ENCODE measurements at places on chromosomes 6 and 20. TPM values are rescaled to one million over a fixed set of nuclear protein-coding genes. Genes with fewer than 3 reads are reported as not detected.
A peak's percentile ranks its signal among the peaks of the same experiment; 100 is the strongest.

DLL1 gene
- total RNA-seq = 2.6 TPM

BTNL2 gene
- total RNA-seq = not detected

FAM83D gene
- total RNA-seq = 14.5 TPM

NEURL2 gene
- total RNA-seq = 3.4 TPM

AGPAT4 gene
- 8.9 TPM for total RNA-seq

RIMS4 gene
- 0.18 TPM for total RNA-seq

GCNT2 gene
- 5.0 TPM for total RNA-seq

MPIG6B gene
- not detected for total RNA-seq

PRKN gene
- total RNA-seq = 0.57 TPM

NHLRC1 gene
- total RNA-seq = not detected

DNA sequence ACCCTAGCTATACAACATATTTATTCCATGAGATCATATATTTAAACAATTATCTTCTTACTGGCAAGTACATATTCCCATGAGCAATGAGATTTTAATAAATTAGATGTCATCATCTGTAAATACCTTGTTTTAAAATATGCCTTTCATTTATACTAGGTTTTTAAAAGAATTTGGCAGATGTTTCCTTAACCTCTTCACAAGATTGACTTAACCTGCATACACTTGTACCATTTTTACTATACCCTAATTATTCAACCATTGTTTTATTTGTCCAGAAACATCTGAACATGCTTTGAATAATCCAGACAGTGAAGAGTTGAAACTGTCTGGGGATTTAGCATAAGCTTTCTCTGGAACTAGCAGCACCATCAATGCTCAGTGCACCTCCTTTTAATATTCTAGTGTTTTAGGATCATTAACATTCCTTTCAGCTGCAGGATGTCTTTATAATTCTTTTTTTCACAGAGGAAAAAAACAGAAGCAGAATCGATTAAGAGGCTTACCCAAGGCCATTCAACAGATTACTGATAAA, 188.0 kb upstream of the TENT5A start:
- no peak for DNase-seq

- DNase-seq = no peak
Measured at GRCh38 chr6:84645000-84645399, 119.4 kb downstream of the TBX18 start.

GRCh38 chr20:986733-987355, 15.3 kb downstream of the RSPO4 start:
- DNase-seq = no peak

- DNase-seq = no peak
Measured at GRCh38 chr20:22533823-22534751, 50.3 kb downstream of the FOXA2 start.

DNA sequence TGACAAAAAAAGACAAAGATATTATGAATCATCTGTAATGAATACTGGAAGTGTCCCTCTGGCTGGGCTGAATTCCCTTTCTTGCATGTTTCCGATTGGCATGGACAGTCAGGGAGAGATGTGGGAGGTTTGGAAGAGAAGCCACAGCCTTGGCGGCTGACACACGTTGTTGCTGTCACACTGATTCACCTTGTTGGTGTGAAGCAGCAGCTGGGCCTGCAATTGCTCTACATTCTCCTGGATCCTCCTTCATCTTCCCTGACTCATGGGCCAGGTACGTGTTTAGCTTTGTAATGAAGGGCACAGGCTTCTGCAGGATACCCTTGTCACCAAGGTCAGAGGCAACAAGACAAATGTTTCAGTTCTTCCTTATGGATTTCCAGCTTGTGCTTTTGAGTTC, 13.4 kb upstream of the SMIM8 start:
- no peak for DNase-seq

DNA sequence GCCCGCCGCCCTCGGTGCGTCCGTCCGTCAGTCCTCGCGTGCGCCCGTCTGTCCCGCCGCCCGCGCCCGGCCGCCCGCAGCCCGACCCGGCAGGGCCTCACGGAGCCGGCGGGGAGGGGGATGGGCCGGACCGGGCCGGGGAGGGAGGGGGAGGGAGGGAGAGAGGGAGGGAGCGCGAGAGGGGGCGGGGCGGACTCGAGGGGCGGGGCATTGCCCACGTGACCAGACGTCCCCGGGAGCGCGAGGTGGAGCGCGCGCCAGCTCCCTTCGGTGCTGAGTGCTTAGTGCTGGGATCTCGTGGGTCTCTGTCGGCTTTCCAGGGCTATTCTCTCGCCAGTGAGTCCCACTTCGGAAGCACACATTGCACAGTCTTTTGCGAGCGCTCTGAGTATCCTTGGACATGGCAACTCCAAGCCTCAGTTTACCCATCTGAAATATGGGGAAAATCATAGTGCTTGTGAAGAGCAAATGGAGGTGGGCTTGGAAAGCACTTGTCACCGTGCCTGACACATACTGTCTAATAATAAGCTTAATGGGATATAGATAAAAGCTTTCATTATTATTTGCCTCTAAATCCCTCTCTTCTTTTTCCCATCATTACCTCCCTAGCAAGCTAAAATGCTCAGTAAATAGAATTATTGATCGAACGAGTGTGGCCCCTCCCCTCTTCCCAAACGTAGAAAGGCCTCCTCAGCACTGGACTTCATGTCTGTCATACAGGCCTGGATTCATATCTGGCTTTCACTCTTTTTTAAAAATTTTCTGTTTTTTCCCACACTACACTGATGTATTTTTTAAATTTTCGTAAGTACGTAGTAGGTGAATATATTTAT, at the start of gene NCOA6:
NCOA6 (minus strand) TSS at position 122 of the 833 bp plus-strand sequence. CDS start 43,296 bp downstream, outside the sequence.
- DNase-seq = peak; percentile 76

- no peak for DNase-seq
Measured at GRCh38 chr6:131910219-131910589, 41.0 kb downstream of the CCN2 start.

DNA sequence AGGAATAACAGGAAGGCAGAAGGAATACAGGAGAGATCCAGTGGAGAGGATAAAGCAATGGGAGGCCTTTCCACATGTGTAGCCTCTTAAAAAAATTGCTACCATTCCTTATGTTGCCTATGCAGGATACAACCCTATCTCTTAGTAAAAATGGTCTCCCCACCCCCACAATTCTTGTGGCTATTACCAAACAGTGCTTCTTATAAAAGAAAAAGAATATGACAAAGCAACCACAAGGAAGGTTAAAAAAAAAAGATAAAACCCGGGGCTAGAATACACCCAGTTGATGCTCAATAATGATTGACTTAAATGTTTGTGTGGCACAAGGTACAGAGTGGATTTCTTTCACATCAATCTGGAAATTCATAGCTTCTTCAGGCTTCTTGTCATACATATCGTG, 250.9 kb downstream of the HIVEP2 start:
- DNase-seq = no peak

DNA sequence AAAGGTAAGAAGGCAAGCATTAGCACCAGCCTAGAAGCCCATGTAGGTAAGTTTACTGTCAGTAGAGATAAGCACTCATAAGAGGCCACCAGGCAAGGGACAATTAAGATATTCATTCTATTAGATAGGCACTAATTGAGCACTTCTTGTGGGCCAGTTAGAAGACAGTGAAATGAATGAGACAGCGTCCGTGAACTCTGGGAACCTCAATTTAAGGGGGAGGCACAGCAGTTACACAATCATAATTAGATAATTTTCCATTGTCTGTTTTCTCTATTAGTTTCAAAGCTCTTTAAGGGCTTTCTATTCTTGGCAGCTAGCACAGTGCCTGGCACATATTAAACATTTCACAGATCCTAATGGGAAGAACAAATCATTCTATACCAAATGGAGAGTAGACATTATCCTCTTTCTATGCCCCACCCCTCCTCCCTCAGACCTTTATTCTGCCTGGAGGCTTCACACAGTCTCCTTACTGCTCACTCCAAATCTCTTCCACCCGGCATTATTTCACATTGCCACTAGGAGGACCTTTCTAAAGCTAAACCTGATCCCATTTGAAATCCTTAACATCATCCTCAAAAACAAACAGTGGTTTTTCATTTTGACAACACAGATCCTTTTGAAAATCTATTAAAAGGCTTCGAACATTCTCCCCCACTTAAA, 529.6 kb downstream of the ADGRB3 start:
- DNase-seq = no peak

DNA sequence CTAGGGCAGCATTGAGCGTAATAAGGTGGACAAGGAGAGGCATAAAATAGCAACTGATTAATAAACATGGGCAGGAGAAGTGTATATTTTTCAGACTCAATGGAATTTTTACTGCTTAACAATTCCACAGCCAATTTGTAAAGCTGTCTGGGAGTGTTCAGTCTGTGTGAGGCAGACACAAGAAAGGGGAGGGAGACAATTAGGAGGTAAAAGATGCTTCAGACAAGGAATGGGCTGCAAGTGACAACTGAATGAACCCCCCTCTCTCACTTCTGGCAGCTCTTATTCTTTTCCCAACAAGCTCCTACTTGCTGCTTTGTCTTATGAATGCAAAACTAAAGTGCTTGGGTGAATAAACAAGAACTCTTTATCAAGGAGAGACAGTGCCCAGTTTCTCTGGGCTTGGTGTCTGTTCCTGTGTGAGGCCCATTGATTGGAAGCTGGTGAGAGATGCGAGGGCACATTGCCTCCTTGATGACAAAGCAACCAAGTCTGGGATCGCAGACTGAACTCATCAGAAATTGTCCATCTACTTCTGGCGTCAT, 575.3 kb downstream of the RNF144B start:
- DNase-seq = no peak

GRCh38 chr6:134165561-134166201, 113.3 kb upstream of the SLC2A12 start:
- DNase-seq = no peak

DNA sequence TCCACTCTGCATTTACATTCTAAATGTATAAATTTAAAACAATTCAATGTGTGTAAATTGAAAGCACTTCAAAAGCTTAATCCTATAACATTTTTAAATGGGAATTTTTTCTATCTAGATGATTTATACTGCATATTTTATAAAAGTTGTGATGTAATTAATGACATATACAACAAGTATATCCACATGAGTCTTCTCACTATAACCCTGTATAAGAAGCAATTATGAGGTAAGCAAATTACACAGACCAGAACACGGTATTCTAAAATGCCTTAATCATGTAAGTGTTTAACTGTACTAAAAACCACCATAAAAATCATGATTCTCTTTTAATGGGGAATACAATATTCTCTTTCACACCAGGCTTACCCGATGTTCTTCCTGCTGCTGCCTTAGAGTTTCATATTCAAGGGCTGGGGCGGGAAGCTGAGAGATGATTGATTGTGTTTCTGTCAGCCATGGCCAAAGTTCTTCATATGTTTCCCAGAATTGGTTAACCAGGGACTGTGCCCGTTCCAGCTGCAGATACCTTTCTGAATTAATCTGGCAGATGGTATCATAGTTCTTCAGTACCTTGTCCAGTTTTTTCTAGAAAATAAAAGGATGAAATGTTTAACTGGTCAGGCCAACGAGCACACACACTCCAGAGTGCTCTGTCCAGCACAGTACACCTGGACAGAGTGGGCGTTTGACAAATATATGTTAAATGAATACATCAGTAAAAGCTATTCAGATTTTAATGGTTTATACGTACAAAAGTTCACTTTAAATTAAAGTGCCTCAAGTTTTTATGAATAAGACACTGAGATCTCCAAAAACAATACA, 127.4 kb downstream of the DST start:
- no peak for DNase-seq

- DNase-seq = no peak
Measured at GRCh38 chr6:27758491-27758890, 153.7 kb downstream of the OR2B2 start.

- DNase-seq = peak; percentile 100
Measured at GRCh38 chr6:36196880-36197548, 470 bp downstream of the BRPF3 start.

- no peak for DNase-seq
Measured at GRCh38 chr6:10201606-10202510, 213.0 kb downstream of the TFAP2A start.

- DNase-seq = peak; percentile 59
Measured at GRCh38 chr6:42451333-42452170, at the start of gene TRERF1. TRERF1 (minus strand) TSS chr6:42451926; CDS start chr6:42269590, 182,336 bp downstream.

DNA sequence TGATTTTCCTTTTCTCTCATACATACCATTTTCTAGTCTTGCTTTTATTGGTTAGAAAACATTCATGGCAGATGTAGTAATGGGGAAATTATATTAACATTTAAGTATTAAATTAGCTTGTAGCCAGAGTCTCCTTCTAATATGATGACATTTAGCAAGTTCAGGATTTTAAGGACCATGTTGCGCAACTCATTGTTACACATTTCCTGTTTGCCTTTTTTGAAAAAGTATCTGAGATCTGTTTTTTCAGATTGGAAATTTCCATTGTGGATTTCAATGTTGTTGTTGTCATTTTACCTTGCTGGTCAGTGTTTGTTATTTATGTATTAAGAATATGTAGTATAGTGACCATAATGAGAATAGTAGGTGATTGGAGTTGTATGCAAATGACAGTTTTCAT, 38.7 kb downstream of the CDKAL1 start:
- DNase-seq = no peak

DNA sequence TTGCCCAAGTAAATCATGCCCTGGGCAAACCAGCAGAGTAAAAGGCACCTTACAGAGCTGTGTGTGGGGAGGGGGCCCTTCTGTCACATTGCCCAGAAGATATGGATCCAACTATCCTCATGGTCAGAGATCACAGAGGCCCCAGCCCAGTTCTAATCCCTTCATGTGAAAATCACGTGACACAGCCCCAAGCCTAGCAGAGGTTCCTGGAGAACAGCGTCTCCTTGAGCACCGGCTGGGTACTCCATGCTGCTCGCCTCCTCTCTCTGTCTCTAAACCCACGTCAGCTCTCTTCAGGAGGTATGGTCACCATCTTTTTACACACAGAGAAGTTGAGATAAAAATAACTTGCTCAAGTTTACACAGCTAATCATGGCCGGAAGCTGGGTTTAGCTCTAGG, 230.2 kb downstream of the ANKRD60 start:
- DNase-seq = no peak

DNA sequence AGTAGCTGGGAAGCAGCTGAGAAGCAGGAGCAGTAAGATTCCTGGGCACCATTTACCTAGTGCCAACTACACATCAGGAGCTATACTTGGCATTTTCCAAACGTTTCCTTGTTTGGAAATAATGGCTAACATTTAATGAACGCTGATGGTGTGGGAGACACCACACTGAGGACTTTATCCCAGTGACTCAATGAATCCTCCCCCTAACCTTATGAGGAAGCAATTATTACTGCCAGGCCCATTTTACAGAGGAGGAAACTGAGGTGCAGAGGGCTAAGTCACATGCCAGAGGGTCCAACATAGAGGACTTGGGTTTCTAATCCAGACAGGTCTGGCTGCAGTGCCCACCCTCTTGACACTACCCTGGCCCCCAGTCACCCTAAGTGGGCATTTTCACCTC, 6.1 kb downstream of the PTGIS start:
- DNase-seq = no peak
